ENCODE measurements at places on chromosomes 2 and 18.

- no peak for DNase-seq
Measured at GRCh38 chr18:68791801-68792200, 6.1 kb upstream of the CCDC102B start.

- DNase-seq = no peak
Measured at GRCh38 chr18:6219116-6219717, 195.5 kb downstream of the L3MBTL4 start.

DNA sequence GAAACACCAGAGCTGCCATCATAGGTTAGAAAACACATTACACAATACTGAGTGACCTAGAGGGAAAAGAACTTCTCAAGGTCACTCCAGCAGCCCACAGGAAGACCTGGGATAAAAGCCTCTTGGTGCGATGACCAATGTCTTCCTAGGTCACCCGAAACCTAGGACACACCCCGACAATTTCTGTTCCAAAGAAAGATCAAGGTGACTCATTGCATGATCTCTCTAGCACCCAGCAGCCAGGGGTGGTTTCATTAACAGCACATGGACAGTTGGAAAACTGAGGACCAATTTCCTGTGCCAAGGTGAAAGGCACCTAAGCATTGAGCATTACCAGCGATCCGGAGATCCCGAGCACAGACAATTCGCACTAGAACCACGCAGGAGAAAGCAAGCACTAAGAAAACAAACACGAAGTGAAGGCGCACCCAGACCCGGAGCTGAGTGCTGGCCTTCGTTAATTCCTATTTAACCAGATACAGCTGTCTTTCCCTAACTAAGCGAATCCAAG is 1.5 kb downstream of the CACNB4 start:
- no peak for DNase-seq

GRCh38 chr2:7007846-7008741 is 90.9 kb downstream of the RNF144A start:
- DNase-seq = no peak

- no peak for DNase-seq
Measured at GRCh38 chr2:78351208-78351607, 674.3 kb upstream of the REG3G start.

DNA sequence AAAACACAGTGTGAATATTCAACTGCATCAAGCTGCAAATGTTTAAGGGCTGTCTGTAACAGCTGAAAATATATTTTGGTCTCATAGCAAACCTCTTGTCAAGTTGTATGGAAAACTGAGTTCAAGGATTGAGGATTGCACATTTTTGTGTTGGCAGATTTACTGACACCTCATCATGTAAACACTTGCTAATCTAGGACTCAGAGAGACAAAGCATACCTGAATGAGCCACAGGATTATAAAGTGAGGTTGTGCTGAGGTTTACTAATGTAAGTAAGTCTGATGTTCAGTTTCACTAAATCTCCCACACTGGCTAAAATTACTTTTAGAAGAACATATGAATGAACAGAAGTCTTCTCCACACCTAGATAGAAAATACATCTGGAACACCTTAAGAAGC is 1993.1 kb upstream of the CELF4 start:
- no peak for DNase-seq

DNA sequence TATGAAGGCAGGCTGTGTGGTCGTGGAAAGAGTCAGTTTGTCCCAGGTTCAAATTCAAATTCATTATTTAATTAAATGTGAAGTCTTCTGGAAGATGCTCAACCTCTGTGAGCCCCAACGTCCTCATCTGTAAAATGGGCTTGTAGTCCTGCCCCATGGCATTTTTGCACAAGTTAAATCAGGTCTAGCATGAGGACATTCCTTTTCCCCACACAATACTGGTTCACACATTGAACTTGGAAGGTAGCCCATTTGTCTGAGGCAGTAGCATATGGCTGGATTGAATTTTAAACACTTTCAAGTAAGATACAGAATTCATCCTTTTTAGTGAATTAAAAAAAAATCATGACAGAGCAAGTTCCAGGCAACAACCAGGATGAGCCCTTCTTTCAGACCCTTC is 665.4 kb upstream of the HS6ST1 start:
- DNase-seq = no peak

GRCh38 chr2:19746611-19747309 is 155.0 kb downstream of the TTC32 start:
- no peak for DNase-seq

GRCh38 chr18:48922226-48922800 is 28.5 kb downstream of the SMAD7 start:
- no peak for DNase-seq
